ENCODE measurements at places on chromosomes 4 and X.

DNA sequence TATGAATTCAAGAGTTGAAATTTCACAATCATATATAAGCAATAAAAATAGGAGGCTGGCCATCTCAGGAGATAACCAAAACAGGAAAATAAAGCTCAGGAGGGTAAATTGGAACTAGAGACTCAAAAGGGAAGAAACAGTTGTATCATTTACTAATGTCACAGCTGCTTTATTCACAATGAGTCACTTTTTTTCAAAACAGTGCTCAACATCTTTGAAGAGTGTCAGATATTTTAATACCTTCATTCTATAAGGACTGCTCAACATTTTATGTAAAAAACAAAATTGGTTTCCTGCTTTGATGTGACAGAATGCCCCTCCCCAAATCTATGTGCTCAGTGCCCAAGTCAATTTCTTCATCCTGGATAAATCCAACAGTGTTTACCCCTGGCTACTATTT is 97.7 kb downstream of the DDX60 start:
- no peak for DNase-seq

- no peak for DNase-seq
Observed at GRCh38 chr4:168257768-168258167, 60.8 kb downstream of the DDX60 start.

DNA sequence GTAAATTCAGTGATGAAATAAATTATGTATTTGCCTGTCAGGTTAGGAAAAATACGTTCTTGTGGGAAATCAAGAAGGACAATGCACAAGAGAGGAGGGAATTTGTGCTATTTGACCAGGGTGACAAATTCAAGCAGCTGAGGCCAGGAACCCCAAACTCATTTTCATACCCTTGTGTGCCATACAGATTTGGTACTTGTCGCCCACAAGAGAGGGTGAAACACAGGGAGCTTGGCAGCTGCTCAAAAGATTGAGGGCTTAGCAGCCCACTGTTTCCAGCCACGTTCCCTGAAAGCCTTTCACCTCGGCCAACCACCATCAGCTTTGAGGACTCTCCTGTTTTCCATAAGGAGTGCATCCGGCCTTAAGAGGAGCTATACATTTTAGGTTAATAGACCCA is 111.2 kb downstream of the COL25A1 start:
- DNase-seq = no peak

DNA sequence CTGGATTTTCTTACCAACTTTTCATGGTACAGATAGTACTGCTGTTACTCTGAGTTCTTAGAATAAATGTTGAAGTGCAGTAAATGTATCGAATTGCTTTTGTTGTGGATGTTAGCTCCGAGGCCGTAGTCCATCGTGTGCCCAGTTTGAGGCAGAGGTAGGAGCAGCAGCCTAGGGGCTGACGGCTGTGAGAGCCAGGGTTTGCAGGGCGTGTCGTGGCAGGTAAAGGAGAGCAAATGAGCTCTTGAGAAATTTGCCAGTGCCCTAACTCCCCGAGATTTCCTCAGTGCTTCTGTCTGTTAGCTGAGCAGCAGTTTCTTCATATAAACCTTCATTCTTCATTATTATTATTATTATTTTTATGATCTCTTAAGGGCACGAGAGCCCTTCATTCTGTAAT is 21.6 kb downstream of the PRIMPOL start:
- no peak for DNase-seq

DNA sequence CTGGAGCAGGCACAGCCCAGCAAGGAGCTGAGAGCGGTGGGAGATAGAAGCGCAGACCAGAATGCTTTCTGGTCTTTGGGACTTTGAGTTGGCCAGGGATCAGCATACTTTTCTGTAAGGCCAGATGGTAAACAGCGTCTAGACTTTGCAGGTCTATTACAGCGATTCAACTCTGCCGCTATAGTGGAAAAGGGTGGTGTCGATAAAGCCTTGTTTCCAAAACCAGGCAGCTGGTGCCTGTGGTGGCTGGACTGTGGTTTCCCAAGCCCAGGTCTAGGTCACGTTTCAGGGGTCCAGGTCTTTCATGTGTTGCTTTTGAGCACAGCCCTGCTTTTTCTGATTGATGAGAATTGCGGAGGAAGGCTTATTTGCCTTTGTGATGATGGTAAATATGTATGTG is 40.1 kb downstream of the HTT-AS start:
- DNase-seq = no peak

- DNase-seq = no peak
Observed at GRCh38 chr4:31949045-31949444, 1228.9 kb downstream of the PCDH7 start.

- DNase-seq = no peak
Observed at GRCh38 chr4:67201334-67201733, 344.0 kb downstream of the CENPC start.

- DNase-seq = no peak
Observed at GRCh38 chr4:48602763-48603162, 112.7 kb downstream of the ZAR1 start.

GRCh38 chrX:63283348-63283747 is 67.8 kb downstream of the SPIN4 start:
- no peak for DNase-seq

- no peak for DNase-seq
Observed at GRCh38 chr4:171650543-171650942, 162.7 kb upstream of the GALNTL6 start.

- no peak for DNase-seq
Observed at GRCh38 chr4:146382194-146382593, 139.5 kb downstream of the SLC10A7 start.

DNA sequence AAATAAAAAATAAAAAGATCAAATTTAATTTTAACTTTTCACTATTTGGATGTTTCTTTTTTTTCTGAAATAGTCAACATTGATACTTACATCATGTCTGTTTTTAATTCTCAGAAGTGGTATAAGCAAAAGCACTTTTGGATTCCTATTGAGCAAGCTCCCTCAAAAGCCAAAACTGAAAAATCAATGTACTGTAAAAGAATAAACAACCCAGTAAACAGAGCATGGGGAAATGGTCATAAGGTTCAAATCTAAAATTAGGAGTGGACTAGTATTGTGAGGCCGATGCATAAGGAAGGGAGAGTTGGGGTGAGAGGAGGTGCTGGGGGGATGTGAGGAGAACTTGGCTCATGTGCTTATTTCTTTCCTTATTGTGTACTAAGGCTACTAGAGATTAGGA is 37.9 kb downstream of the NUDT6 start:
- no peak for DNase-seq

- no peak for DNase-seq
Observed at GRCh38 chr4:20418861-20419451, 167.3 kb downstream of the SLIT2 start.

- DNase-seq = no peak
Observed at GRCh38 chrX:100663642-100664041, 19.6 kb downstream of the SRPX2 start.

DNA sequence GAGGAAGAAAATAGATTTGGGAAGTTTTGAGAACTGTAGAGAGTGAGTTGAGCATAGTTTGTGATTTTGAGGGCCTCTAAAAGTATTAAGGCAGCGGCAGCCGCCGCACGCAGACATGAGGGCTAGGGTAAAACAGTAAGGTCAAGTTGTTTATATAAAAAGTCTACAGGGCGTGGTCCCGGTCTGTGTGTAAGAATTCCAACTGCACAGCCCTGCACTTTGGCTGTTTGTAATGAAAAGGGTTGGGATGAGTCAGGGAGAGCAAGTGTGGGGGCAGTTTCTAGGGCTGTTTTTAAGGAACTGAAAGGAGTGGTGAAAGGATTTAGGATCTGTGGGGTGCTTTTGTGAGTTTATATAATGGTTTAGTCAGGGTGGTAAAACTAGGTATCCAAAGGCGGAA is 55.0 kb downstream of the BEX3 start:
- DNase-seq = no peak

DNA sequence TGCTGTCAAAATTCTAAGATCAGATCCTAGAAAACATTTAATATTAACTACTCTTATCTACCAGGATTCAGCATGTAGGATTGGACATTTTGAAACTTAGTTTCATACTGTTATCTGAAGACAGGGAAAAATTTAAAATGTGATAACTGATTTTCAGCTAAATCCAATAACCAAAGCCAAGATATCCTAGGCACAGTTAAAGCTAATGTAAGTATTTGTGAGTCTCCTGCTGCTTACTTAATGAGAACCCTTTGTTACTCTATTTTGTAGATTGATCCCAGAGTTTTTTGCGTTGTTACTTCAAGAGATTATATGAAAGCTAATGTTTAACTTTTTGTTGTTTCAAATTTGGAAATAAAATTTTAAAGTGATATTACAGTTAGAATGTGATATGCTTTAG is 2.0 kb downstream of the CPE start:
- no peak for DNase-seq

DNA sequence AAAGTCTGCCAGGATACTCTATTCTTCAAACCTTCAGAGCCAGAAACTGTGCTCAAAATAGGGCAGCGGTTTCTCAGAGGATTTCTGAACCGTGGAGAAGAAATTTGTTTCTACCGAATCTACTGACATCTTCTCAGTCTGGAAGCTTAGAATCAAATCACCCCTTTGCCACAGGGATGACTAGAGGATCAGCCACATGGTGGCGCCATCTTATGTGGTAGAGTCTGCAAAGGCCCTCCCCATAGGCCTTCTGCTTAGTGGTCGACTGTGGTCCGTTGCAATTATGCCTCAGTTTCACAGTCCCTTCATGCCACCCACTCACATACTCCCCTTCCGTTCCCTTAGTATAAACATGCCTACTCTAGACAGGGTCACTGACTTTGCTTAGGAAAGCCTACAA is 680.7 kb upstream of the SPANXN1 start:
- DNase-seq = no peak

- DNase-seq = no peak
Observed at GRCh38 chr4:92303621-92304027, at the start of gene GRID2. Gene GRID2, plus strand, starts transcription at chr4:92303966.
